ENCODE measurements at places on chromosomes 6 and 20. TPM values are rescaled to one million over a fixed set of nuclear protein-coding genes. Genes with fewer than 3 reads are reported as not detected.

DNA sequence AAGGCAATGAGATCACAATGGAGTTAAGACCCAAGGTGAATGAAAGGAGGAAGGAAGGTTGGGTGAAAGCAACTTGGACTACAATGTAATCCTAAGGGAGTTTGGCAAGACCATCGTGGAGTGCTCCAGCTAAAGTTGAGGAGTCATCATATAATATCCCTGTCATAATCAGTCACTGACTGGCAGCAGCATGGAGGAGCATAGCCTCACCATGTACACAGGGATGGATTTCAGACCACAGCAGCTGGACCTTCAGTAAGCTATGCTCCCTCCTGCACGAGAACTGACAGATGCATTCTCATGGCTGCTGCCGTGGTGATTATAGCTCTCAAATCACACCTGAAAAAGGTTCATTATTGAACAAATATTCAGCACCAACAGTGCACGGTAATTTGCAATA is 43.0 kb downstream of the GOPC start:
- H3K27ac ChIP-seq, result no peak overlapping the region
- DNase-seq, result no peak
- no peaks in the 10 kb centered on the region for H3K27me3 ChIP-seq
- H3K4me1 ChIP-seq, result no peaks in the 10 kb centered on the region

DNA sequence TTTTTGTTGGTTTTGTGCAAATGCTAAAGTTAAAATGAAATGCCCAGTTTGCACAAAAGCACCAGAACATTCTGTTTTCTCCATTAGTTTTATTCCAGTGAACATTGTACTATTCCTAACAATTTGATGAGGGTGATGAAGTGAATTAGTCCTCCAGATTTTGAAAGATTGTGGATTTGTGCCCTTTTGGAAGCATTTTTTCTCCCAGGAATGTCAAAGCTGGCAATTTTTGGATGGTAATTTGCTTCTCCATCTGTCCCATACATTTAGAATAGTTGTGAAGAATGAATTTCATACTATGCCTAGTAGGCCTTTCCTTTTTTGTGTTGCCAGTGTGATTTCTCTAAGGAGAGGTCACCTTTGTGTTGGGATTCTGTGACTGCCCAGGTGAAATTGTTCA is 797.2 kb downstream of the BCKDHB start:
- no peak overlapping the region for H3K4me3 ChIP-seq
- no peaks in the 10 kb centered on the region for H3K36me3 ChIP-seq
- H3K27me3 ChIP-seq, result no peaks in the 10 kb centered on the region

- H3K27ac ChIP-seq, result no peak overlapping the region
- no peaks in the 10 kb centered on the region for H3K36me3 ChIP-seq
- no peaks in the 10 kb centered on the region for H3K4me1 ChIP-seq
- no peak overlapping the region for H3K4me3 ChIP-seq
- H3K27me3 ChIP-seq, result peaks cover 13% of the 10 kb centered on the region
- DNase-seq, result no peak
Observed at GRCh38 chr6:83696674-83697073, 12.2 kb downstream of the SNAP91 start.

Gene ULBP2
- total RNA-seq, result 0.62 TPM

DNA sequence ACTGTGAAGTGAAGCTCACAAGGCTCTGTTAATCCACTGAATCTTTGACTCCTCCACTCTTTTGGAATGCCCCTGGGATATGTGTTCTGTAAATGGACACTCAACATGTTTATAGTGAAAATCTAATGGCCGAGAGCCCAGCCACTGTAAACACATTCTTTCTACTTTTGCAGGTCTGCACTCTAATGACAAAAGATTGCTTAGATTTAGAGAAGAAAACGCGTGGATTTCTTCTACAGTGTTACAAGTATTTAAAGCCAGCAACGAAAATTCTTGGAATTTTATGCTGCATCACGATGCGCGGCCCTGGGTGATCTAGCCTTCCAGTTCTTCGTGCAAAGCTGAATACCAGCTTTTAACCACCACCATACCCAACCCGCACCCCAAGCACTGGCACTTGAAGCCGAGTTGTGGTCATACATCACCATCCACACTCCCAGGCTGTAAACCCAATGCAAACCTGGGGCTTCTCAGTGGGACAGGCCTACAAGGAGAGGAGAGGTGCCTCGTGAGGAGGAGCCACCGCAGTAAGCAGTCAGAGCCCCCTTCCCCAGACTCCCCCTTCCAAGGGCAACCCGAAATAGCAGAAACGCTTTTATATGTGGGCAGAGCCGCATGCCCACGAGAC is 3.7 kb upstream of the FOXO3 start:
- H3K4me1 ChIP-seq, result peaks cover 6% of the 10 kb centered on the region
- peak overlapping the region; percentile 86 for H3K4me3 ChIP-seq
- peaks cover 22% of the 10 kb centered on the region for H3K27me3 ChIP-seq
- DNase-seq, result no peak
- peaks cover 1% of the 10 kb centered on the region for H3K36me3 ChIP-seq

Gene BMP7
- not detected for total RNA-seq

Gene TTLL9
- not detected for total RNA-seq

GRCh38 chr20:51431321-51431720 is 111.2 kb downstream of the NFATC2 start:
- H3K27me3 ChIP-seq, result no peaks in the 10 kb centered on the region
- peaks cover 32% of the 10 kb centered on the region for H3K4me1 ChIP-seq
- no peak for DNase-seq
- H3K36me3 ChIP-seq, result peaks cover 31% of the 10 kb centered on the region
- no peak overlapping the region for H3K27ac ChIP-seq
- no peak overlapping the region for H3K4me3 ChIP-seq

- no peak for DNase-seq
- H3K36me3 ChIP-seq, result no peaks in the 10 kb centered on the region
- peaks cover 18% of the 10 kb centered on the region for H3K4me1 ChIP-seq
- no peaks in the 10 kb centered on the region for H3K27me3 ChIP-seq
- no peak overlapping the region for H3K4me3 ChIP-seq
- no peak overlapping the region for H3K27ac ChIP-seq
Observed at GRCh38 chr6:139533573-139534471, 159.4 kb upstream of the CITED2 start.

Gene ADGRF4
- total RNA-seq, result not detected

Gene SPTLC3
- 1.7 TPM for total RNA-seq

- H3K27ac ChIP-seq, result peak overlapping the region; percentile 52
- peaks cover 36% of the 10 kb centered on the region for H3K4me1 ChIP-seq
- peaks cover 33% of the 10 kb centered on the region for H3K36me3 ChIP-seq
Observed at GRCh38 chr6:32983493-32983848, 15.1 kb downstream of the BRD2 start.

DNA sequence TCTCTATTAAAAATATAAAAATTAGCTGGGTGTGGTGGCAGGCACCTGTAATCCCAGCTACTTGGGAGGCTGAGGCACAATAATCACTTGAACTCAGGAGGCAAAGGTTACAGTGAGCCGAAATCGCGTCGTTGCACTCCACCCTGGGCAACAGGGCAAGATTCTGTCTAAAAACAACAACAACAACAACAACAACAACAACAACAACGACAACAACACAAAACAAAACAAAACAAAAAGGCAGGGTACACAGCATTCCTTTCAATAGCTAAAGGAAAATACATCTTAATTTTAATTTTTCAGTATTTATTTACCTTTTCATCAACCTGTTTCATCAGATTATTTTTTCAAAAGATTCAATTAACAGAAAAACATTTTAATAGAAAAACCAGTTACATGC is 28.4 kb downstream of the SRPK1 start:
- H3K4me3 ChIP-seq, result no peak overlapping the region

Gene PAX1
- not detected for total RNA-seq

DNA sequence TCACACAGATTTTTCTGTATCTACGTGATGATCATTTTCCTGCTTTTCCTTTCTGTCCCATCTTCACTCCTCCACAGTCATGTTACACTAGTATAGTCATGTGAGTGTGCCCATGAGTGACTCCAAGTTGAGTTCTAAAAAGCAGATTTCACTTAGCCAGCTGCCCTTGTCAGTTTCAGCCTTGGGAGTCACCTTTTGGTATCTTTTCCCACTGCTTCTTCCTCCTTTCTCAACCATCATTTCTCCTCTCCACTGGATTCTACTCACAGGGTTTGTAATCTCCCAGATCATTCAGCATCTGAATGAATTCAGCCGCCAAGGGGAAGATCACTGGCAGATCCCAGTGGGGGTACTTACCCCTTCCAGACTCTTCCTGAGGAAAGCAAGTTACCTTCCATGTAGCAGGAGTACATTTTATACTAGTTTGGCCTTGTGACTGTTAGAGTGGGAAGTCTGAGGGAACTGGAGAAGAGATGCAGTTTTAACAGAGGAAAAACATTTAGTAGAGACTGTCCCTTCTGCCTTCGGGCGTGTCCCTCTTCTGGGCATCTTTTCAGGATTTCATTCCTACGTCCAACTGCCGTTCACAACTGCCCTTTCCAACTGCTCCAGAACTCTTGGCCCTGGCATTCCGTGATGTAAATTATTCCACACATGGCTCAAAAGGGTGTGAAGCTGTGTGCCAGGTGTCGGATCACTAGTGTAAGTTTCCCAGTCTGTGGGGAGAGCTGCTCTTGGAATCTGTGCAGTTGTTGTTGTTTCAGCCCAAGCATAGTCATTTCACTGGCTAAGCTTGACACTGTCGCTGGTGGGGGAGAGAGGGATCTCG is 38.9 kb downstream of the BICRAL start:
- DNase-seq, result no peak
- peaks cover 30% of the 10 kb centered on the region for H3K4me1 ChIP-seq
- H3K4me3 ChIP-seq, result no peak overlapping the region

- peak overlapping the region; percentile 11 for H3K4me3 ChIP-seq
- peak overlapping the region; percentile 23 for H3K27ac ChIP-seq
- no peaks in the 10 kb centered on the region for H3K27me3 ChIP-seq
- peak; percentile 69 for DNase-seq
- H3K4me1 ChIP-seq, result peaks cover 31% of the 10 kb centered on the region
- H3K36me3 ChIP-seq, result peaks cover 2% of the 10 kb centered on the region
Observed at GRCh38 chr20:64065974-64066343, 3.0 kb downstream of the TCEA2 start.

DNA sequence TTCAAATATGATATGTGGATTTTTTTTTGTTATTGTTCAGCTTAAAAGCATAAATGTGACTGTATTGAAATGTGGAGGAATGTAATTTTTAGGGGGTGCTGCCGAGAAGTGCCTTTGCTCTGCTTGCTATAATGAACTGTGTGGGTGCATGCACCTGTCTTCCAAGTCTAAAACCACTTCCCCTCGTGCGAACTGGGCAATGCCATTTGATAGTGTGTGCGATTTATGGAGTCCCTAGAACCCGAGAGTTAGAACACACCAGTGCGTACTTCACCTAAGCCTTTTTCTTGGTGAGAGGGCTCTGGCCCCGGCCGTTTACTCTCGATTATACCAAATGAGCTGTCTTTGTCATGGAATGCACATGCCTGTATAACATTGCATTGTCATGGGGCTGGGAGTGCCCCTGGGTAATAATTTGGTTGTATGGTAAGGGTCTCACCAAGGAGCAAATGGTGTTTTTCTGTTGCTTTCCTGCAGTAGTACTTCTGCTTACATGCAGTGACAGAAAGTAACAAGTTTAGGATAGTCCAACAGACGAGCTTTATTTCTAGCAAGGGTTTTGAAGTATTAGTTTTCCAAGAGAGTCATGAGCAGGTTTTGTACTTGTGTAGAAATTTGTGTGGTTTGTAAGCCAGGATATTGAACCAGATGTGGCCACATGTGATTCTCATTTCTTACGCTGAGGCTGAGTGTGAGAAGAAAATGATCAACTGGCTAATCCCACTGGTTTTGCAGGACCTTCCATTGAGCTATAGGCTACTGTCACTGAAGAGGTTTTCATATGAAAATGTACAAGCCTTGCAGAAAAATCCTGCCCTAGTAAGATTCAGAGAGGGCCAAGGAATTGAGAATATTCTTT is 172.4 kb downstream of the DTNBP1 start:
- peaks cover 26% of the 10 kb centered on the region for H3K36me3 ChIP-seq
- no peak overlapping the region for H3K4me3 ChIP-seq
- DNase-seq, result no peak

Gene PLA2G7
- not detected for total RNA-seq
